CMK (cell line): ENCODE measurements at places on chromosomes 13 and 19.

DNA sequence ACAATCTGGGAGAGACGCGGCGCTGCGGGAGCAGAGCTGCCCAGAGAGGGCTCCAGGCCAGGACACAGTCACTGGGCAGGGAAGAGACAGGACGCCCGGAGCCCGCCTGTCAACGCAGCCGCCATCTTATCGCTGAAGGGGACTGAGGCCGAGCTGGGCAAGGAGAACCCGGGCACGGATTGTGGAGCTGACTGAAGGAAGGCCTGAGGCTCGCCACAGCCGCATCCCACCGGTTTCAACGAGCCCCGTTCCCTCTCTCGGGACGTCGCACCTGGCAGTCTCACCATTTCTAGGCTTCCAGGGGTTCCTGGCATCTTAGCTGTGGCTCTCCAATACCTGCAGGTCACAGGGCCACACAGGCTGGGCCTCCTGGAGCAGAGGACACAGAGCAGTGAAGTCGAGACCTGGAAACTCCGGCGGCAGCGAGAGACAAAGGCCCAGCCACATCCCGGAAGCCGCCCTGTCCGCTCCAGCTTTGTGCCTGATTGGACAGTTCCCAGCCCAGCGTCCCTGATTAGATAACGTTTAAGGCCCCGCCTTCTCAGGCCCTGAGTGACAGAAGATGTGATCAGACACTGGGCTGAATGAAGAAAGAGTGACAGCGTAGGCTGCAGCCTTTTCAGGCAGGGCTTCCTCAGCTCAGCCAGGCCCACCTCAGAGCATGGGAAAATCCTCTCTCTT lies at the start of gene ZNF91:
TSS of gene ZNF91 (minus strand) at position 431 of the 681 bp plus-strand sequence. CDS start at position 314, 117 bp downstream.
- DNase-seq = peak; percentile 77

DNA sequence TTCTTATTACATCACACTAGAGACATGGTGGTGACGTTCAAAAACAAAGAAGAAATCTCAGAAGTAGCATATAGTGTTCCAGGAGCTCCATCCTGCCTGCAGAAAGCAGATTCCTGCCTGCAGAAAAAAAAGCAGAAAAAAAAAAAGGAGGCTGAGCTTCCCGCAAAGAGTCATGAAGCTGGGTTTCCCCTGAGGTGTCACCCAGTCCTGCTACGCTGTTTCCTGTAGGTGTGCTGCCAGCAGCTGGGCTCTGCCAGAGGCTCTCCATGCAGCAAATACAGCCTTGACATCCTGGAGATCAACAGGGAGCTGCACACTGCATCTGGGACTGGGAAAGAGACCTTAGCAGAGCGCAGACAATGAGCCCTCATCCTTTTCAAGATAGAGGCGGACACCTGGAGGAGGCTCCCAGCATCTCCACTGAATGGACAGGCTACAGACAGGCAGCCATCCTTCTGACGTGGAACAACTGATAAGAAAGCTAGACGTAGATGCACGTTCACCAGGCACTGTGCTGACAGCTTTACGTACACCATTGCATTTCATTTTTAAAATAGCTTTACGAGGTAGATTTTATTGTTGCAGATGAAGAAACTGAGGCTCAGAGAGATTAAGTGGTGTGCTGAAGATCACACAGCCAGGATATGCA lies 350.9 kb downstream of the FOXO1 start:
- DNase-seq = no peak

DNA sequence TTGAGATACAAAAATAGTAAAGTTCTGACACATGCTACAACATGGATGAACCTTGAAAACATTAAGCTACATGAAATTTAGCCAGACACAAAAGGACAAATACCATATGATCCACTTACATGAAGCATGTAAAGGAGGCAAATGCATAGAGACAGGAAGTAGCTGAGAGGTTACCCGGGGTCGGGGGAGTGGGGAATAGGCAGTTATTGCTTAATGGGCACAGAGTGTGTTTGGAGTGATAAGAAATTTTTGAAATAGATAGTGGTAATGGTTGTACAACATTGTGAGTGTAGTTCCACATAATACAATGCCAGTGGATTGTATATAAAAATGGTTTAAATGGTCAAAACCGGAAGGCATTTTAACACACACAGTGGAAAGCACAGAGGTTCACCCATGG lies 4.3 kb downstream of the N4BP2L1 start:
- DNase-seq = peak; percentile 56

DNA sequence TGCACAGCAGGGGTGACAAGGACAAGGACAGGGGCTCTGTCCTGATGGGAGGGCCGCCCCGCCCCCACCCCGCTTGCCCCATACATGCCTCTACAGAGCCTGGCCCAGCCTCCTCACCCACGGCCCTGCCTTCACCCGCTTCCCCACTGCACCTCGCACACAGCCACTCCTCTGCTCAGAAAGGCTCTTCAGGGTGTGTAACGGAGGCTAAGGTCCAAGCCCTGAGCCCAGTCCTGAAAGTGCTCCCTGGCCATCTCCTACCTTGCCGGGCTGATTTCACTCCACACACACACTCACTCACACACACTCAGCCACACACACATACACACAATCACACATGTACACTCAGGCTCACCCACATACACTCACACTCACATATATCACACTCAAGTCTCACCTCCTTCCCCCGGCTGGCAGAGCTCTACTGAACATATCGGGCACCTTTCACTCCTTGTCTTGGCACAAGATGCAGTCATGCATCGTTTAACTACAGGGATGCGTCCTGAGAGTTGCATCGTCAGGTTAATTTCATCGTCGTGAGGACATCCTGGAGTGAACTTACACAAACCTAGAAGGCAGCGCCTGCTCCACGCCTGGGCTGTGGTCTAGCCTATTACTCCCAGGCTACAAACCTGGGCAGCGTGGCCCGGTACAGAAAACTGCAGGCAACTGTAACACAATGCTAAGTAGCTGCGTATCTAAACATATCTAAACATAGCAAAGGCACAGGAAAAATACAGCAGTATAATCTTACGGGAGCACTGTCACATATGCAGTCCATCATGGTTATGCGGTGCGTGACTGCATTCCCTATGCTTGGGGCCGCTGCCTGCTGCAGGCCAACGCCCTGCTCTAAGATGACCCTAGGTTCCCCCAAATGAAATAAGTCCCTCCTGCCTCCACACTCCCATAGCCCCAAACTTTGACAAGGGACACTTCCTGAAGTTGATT lies 13.1 kb downstream of the EPS15L1 start:
- no peak for DNase-seq

DNA sequence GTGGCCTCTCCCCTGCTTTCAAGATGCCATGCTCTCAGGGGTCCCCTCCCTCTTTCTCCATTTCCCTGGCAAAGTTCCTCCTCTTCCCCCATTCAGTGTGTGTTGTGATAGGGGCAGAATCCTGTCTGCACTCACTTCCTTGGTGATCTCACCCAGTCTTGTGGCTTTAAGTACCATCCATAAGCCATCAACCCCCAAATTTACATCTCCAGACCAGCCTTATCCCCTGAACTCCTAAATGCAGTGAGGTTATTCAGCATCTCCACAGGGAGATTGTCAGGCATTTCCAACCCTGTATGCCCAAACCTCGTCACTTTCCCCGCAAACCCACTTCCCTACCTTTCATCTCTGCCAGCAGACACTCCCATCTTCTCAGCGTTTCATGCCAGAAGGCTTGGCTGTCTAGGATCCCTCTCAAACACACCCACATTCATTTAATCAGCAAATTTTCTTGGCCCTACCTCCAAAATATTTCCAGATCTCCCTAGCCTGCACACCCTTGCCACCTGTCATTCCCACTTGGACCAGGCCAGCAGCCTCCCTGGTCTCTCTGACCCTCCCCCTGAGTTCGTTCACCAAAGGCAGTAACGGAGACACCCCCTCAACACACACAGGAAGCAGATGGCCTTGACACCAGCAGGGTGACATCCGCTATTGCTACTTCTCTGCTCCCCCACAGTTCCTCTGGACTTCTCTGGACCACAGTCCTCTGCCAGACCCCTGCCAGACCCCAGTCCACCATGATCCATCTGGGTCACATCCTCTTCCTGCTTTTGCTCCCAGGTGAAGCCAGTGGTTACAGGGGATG lies at the start of gene HCST:
TSS of gene HCST (plus strand) at position 676 of the 808 bp plus-strand sequence. CDS start at position 741, 65 bp downstream.
- DNase-seq = peak; percentile 92

DNA sequence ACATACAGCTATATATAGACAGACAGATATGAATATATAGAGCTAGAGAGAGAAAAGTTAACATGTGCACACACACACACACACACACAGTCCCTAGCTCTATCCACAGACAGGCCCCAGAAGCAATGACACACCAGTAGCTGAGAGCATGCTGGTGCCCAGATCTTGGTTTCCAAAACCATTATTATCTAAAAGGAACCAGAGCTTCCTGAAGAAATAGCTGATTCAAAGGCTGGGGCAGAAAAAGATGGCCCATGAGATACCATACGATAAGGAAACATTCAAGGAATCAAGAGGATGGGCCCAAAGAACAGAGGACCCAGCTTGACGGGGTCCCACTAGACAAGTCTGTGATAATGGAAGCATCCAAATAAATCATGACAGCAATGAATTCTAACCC lies 53.4 kb downstream of the ABCC4 start:
- peak; percentile 93 for DNase-seq

GRCh38 chr19:35357867-35358573 lies at the start of gene FFAR3:
FFAR3 (plus strand) TSS chr19:35358460; CDS start chr19:35358891, 431 bp downstream.
- DNase-seq = no peak

GRCh38 chr13:94233401-94233800 lies 246.1 kb downstream of the DCT start:
- no peak for DNase-seq

GRCh38 chr13:67071918-67072598 lies 158.1 kb downstream of the PCDH9 start:
- no peak for DNase-seq

DNA sequence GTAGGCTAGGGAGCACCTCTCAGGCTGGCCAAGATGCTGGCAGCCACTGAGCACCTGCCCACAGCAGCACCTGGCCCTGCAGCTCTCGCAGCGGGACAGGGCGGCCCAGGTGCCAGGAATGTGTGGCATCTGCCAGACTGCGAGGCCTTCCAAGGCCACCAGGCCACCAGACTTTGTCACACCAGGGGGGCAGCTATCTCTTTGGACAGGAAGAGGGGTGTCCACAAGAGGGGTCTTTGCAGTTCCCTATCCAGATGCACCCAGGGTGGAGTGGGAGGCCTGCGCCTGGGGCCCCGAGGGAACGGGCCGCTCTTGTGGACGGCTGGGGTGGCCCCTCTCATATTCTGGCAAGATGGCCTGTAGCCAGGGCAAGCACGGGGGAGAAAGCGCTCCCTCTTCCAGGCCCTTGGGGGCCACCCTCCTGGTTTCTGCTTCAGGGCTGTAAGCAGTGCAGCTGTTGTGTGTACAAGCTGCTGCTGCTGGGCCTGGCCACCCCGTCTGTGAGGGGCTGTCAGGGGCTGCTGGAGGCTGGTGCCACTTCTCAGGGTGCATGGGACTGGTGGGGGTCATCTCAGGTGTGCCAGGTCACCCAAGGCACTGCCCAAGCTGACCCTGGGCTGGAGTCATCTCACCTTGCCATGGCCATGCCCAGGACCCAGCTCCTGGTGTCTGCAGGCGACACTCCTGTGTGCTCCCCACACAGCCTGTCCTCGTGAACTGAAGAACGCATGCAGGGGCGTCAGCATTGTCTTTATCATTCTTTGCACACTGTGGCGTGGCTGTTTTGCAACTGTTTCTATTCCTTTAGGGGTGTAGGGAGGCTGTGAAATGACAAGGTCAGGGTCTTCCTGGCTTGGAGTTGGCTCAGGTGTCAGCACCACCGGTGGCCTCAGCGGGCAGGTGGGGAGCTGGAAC lies 1.8 kb downstream of the TEX29 start:
- no peak for DNase-seq

DNA sequence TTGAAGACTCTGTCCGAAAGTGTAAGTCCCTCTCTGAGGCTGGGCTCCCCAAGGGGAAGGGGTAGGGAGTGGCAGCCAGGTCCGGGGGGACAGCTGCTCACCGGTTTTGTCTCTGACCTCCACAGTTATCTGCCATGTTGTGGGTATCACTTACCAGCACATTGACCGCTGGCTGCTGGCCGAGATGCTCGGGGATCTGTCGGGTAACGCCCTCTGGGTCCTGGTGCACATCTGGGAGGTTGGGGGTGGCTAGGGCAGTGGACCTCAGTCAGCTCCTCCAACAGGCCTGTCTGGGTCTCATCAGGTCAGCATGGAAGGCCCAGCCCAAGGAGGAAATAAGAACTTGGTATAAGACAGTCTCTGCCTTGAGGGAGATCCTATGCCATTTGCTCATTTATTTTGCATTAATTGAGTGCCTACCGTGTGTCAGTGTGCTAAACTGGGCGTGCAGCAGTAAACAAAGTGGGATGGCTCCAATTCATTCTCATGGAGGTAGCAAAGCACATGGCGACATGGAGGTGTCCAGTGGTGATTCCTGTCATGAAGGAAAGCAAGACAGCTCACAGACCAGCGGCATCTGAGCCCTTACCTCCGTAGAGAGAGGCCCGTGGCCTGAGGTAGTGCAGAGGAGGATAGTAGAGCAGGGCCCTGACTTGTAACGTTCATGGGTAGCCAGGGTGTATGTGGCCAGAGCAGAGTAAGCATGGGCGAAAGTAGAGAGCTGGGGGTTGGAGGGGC lies 13.7 kb downstream of the EIF3K start:
- DNase-seq = no peak

- no peak for DNase-seq
Observed at GRCh38 chr19:13043285-13043684, 48.0 kb downstream of the NFIX start.

GRCh38 chr19:41990028-41990427 lies 4.0 kb downstream of the ATP1A3 start:
- DNase-seq = no peak

- DNase-seq = no peak
Observed at GRCh38 chr19:29842471-29843179, 30.8 kb downstream of the CCNE1 start.

- DNase-seq = no peak
Observed at GRCh38 chr19:51375504-51376221, 3.2 kb upstream of the NKG7 start.
